CD8-positive, alpha-beta memory T cell (primary cell): ENCODE measurements at places on chromosomes 4 and X. TPM values are rescaled to one million over a fixed set of nuclear protein-coding genes. Genes with fewer than 3 reads are reported as not detected.

LRCH2 gene
- not detected for polyA plus RNA-seq

GRCh38 chr4:8340781-8341241, 71.3 kb downstream of the HTRA3 start:
- no peak overlapping the region for H3K4me3 ChIP-seq
- H3K27me3 ChIP-seq, result no peaks in the 10 kb centered on the region
- no peak for DNase-seq
- no peaks in the 10 kb centered on the region for H3K4me1 ChIP-seq

SOWAHD gene
- polyA plus RNA-seq, result 0.84 TPM

GRCh38 chr4:149735796-149736195, 79.8 kb downstream of the IQCM start:
- no peak for DNase-seq
- no peaks in the 10 kb centered on the region for H3K4me1 ChIP-seq
- H3K27ac ChIP-seq, result no peak overlapping the region
- H3K36me3 ChIP-seq, result no peaks in the 10 kb centered on the region
- no peaks in the 10 kb centered on the region for H3K27me3 ChIP-seq

PLP1 gene
- polyA plus RNA-seq, result not detected

GRCh38 chr4:15558561-15558960, 88.9 kb downstream of the CC2D2A start:
- no peak overlapping the region for H3K4me3 ChIP-seq
- H3K27me3 ChIP-seq, result no peaks in the 10 kb centered on the region
- H3K36me3 ChIP-seq, result no peaks in the 10 kb centered on the region
- H3K4me1 ChIP-seq, result no peaks in the 10 kb centered on the region
- H3K27ac ChIP-seq, result no peak overlapping the region

- H3K36me3 ChIP-seq, result no peaks in the 10 kb centered on the region
- no peak for DNase-seq
- H3K27me3 ChIP-seq, result no peaks in the 10 kb centered on the region
- no peaks in the 10 kb centered on the region for H3K4me1 ChIP-seq
These were observed 119.3 kb downstream of the AFF1 start for GRCh38 chr4:87053802-87054767.

DNA sequence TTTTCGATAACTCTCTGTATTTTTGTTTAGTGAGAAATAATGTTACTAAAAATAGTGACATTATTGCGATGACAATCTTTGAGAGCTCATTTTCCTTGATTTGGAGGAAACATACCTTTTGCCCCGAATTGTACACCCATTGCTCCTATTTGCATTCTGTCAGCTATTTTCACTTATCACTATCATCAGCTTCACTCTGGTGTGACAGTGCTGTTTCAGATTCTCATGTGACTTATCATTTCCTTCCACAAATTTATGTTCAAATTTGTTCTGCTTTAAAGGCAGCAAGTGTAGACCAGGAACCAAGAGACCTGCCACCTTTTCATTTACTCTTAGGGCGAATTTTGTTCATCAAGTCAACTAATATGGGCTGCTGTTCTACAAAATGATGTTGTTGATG, 179.4 kb downstream of the RBM46 start:
- H3K4me3 ChIP-seq, result no peak overlapping the region
- no peaks in the 10 kb centered on the region for H3K27me3 ChIP-seq
- H3K36me3 ChIP-seq, result no peaks in the 10 kb centered on the region
- H3K4me1 ChIP-seq, result no peaks in the 10 kb centered on the region

DNA sequence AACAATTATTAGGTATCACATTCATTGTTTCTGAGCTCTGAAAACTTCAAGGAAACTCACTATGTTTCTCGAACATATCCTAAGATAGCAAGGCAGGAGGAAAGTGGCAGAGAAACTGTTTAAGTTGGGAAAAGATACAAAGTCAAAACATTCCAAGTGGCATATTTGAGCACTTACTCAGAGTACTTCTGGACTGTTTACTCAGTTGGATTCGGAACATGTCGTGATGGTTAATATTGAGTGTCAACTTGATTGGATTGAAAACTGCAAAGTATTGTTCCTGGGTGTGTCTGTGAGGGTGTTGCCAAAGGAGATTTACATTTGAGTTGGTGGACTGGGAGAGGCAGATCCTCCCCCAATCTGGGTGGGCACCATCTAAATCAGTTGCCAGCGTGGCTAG, 298.3 kb downstream of the IL1RAPL2 start:
- H3K36me3 ChIP-seq, result no peaks in the 10 kb centered on the region
- no peak overlapping the region for H3K27ac ChIP-seq
- DNase-seq, result no peak
- no peaks in the 10 kb centered on the region for H3K4me1 ChIP-seq
- no peaks in the 10 kb centered on the region for H3K27me3 ChIP-seq

DNA sequence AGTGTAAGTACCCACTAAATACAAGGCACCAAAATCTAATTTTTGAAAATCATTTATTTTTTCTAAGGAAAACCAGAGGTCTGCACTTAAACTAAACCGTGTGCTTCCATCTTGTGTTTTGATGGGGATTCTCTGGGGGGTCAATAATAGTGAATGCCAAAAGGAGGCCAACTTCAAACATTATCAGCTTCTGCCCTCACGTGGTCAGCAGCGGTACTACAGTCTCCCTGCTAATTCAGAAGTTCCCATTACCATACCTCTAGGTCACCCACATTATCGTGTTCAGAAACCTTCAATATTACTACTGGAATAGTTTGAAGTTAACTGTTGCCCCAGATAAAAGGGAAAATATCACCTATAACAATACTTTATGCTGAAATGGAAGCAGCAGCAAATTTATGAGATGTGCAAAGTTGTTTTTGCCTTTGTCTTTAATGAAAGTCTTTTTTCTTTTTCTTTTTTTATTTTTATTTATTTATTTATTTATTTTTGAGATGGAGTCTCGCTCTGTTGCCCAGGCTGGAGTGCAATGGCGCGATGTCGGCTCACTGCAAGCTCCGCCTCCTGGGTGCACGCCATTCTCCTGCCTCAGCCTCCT, 17.3 kb downstream of the CTPS2 start:
- H3K4me3 ChIP-seq, result no peak overlapping the region
- no peak overlapping the region for H3K27ac ChIP-seq
- H3K36me3 ChIP-seq, result no peaks in the 10 kb centered on the region
- H3K4me1 ChIP-seq, result no peaks in the 10 kb centered on the region
- no peaks in the 10 kb centered on the region for H3K27me3 ChIP-seq

GRCh38 chr4:58603951-58604350, 1493.8 kb upstream of the IGFBP7 start:
- no peak overlapping the region for H3K27ac ChIP-seq
- H3K4me1 ChIP-seq, result no peaks in the 10 kb centered on the region
- H3K4me3 ChIP-seq, result no peak overlapping the region
- no peaks in the 10 kb centered on the region for H3K27me3 ChIP-seq

ZNF630 gene
- polyA plus RNA-seq, result 0.89 TPM

DNA sequence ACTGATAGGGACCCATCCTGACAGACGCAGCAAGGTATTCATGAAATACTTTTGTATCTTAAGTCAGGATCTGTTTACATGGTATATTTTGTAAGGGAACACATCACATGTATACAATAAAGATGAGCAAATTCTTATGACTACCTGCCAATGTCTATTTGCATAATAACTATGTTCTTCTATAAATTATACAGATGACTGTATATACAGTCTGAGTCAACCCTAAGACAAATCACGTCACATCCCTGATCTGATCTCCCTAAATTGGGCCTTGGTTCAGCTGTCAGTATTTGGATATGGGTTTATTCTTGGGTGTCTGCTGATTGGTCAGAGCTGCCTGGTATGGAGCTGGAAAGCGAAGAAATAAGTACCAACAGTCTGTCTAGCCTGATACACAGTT, 93.3 kb downstream of the SERPINA7 start:
- DNase-seq, result no peak
- H3K4me3 ChIP-seq, result no peak overlapping the region
- no peaks in the 10 kb centered on the region for H3K4me1 ChIP-seq
- no peaks in the 10 kb centered on the region for H3K27me3 ChIP-seq

IL21 gene
- polyA plus RNA-seq, result not detected

DNA sequence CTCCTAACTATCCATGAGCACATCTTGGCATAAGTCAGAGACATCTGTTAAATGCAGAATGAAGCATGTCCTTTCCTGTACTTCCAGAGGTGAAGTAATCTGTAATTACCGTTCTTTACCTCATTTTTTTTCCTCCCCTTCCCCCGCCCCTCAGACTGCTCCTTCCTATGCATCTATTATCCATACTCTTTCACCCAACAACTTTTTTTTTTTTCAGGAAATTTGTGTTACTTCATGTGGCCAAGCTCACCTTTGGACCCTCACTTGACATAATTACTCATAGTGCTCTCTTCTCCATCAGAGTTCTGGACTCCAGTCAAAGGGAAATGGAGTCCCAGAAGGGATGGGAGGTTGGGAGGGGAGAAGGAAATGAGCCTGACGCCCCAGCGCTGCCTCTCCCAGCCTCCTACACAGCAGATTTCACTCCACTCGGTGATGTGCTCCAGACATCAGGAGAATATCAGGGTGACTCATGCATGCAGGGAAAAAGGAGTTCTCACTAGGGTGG, 568.8 kb downstream of the STIM2 start:
- no peak for DNase-seq
- no peaks in the 10 kb centered on the region for H3K27me3 ChIP-seq
- no peaks in the 10 kb centered on the region for H3K4me1 ChIP-seq
- H3K27ac ChIP-seq, result no peak overlapping the region
- no peak overlapping the region for H3K4me3 ChIP-seq

F9 gene
- not detected for polyA plus RNA-seq

DNA sequence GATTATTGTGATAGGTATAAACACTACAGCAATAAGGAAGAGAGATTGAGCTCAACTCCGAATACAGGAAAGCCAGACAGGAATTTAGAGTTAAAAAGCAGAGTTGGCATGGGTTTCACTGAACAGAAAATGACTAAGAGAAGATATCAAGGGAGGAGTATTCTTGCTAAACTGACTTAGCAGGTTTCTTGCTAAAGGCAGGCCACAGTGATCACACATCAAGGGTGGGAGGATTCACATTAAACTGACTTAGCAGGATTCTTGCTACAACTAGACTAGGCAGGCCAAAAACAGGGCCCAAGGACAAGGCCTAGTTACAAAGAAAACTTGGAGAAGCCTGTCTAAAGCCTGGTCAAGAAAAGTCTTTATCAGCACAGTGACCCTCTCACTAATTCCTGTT, 195.1 kb downstream of the MAGEB5 start:
- H3K27ac ChIP-seq, result no peak overlapping the region
- no peak for DNase-seq
- no peaks in the 10 kb centered on the region for H3K36me3 ChIP-seq
- H3K4me1 ChIP-seq, result no peaks in the 10 kb centered on the region
- H3K4me3 ChIP-seq, result no peak overlapping the region

DNA sequence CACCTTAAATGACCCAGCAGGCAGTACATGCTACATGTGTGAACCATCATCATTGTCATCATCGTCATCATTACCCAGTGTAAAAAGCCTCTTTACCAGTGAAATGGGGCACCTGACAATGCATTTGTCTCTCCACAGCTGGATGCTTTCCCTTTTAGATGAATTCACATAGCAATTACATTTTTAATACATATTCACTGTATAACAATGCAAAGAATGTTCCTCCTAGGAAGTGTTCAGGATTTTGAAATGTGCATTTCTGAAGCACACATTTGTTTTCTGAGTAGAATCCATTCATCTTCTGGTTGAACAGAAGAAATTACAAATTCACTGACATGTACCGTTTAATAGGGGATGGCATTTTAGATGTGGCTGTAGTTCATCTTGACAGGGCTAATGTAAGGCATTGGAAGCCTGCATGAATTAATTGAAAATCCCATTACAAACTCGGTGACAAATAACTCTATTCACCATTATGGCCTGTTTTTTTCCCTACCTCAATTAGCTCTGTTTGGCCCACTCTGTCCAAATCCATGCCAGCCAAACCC, 111.1 kb downstream of the SH3RF1 start:
- H3K27ac ChIP-seq, result no peak overlapping the region
- no peaks in the 10 kb centered on the region for H3K4me1 ChIP-seq
- no peaks in the 10 kb centered on the region for H3K27me3 ChIP-seq
- no peak for DNase-seq

MTCP1 gene
- polyA plus RNA-seq, result 21.8 TPM

HTRA3 gene
- polyA plus RNA-seq, result not detected

- H3K27ac ChIP-seq, result no peak overlapping the region
- DNase-seq, result no peak
- no peaks in the 10 kb centered on the region for H3K4me1 ChIP-seq
These were observed 266.0 kb downstream of the CCSER1 start for GRCh38 chr4:90393215-90393614.

DNA sequence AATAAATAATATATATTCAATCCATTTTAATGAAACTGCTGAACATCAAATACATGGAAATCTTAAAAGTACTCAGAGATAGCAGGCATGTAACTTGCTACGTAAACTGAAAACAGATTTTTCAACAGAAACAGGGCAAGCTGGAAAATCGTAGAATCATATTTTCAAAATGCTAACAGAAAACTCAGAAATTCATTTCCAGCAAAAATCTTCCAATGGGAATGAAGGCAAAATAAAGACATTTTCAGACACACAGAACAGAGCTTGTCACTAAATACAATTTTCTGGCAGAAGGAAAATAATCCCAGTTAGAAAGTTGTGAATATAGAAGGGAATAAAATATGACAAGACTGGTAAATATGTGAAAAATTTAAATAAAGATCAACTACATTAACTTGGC, 419.9 kb upstream of the ZFP42 start:
- no peak overlapping the region for H3K27ac ChIP-seq
- no peak overlapping the region for H3K4me3 ChIP-seq
- no peaks in the 10 kb centered on the region for H3K27me3 ChIP-seq
- H3K4me1 ChIP-seq, result no peaks in the 10 kb centered on the region

DNA sequence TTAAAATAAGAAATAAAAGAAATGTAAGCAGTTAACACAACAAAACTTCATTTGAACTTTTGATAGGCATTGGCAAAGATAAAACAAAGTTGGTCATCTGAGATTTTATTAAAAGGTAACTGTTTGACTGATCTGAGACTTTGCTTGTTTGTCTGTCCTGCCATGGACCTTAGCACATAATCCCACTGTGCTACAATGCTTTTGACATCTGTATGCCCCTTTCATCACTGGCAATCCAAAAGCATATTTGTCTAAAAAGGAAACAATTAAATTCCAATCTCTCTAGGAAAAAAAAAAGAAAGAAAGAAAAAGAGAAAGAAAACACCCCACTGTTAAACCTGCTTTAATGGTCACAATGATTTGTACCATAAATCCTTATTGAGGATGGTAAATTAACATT, 231.0 kb downstream of the DACH2 start:
- H3K27ac ChIP-seq, result no peak overlapping the region
- H3K27me3 ChIP-seq, result no peaks in the 10 kb centered on the region
- no peak for DNase-seq
- H3K4me1 ChIP-seq, result no peaks in the 10 kb centered on the region
- no peak overlapping the region for H3K4me3 ChIP-seq

SMC1A gene
- polyA plus RNA-seq, result 79.1 TPM

- no peak overlapping the region for H3K4me3 ChIP-seq
- H3K27ac ChIP-seq, result no peak overlapping the region
- no peaks in the 10 kb centered on the region for H3K27me3 ChIP-seq
These were observed 31.7 kb downstream of the USP9X start for GRCh38 chrX:41116948-41117347.

C4orf36 gene
- not detected for polyA plus RNA-seq

DNA sequence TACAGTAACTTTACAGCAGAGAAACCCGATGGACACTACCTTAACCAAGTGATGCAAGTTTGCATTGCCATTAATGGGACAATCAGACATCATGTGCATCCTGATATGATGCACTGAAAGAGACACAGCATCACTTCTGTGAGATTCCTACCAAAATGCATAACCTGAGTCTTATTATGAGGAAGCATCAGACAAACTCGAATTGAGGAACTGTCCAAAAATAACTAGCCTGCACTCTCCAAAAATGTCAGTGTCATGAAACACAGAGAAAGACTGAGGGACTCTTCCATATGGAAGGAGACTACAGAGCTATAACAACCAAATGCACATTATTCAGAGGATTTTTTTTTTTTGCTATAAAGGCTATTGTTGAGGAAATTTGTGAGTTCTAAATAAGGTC, 66.6 kb upstream of the IQSEC2 start:
- no peak overlapping the region for H3K4me3 ChIP-seq
- no peaks in the 10 kb centered on the region for H3K4me1 ChIP-seq
- no peak for DNase-seq
